ENCODE measurements at places on chromosomes 7 and 10.

- no peak for DNase-seq
Measured at GRCh38 chr7:121016966-121017365, 28.5 kb downstream of the CPED1 start.

GRCh38 chr10:77550378-77550777 is 87.2 kb downstream of the KCNMA1 start:
- no peak for DNase-seq

DNA sequence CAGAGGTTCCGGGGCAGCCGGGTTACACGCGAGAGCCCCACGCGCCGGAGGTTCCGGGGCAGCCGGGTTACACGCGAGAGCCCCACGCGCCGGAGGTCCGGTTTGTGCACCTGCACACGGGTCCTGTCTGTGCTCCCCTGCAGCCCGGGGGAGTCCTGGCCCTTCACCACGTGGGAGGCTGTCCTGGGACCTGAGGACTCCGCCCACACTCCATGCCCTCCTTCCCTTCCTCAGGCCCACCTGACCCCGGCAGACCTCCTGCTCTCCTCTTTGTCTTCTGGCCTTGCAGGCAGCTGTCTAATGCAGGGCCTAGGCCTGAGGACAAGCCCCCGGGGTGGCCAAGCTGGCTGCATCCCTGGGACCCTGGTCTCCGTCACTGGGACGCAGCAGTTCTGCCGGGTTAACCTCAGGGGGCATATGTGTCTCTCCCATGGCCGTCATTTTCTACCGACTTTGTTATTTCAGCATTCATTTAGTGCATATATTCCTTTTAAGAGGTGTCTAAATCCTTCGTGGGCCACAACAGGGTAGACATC is 374.6 kb downstream of the DNAJB6 start:
- no peak for DNase-seq

- no peak for DNase-seq
Measured at GRCh38 chr10:72783410-72783833, 91.5 kb downstream of the MCU start.

GRCh38 chr10:25226775-25227682 is 52.2 kb downstream of the GPR158 start:
- DNase-seq = peak; percentile 59

DNA sequence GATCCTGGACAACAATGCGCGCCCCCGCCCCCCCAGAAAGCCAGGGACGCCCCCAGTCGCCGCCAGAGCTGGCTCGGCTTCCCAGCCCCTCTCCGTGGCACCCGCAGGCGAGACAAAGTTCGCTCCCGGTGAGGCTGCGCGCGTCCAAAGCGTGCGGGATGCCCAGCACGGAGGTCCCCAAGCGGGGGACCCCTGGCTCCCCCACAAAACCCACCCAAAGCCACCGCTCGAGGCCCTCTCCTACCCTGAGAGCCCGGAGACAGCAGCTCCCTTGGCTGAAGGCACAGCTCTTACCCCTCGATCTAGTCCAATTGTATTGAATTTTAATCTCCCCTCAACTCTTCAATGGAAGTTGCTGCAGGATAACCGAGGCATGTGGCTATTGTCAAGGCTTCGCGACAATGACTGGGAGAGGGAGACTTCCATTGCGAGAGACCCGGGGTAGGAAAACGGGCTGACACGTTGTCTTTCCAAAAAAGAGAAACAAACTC is 305.3 kb downstream of the PRPF18 start:
- no peak for DNase-seq

GRCh38 chr10:49791100-49791499 is 29.0 kb upstream of the OGDHL start:
- no peak for DNase-seq

GRCh38 chr10:29266641-29267040 is 22.2 kb upstream of the LYZL1 start:
- no peak for DNase-seq

GRCh38 chr10:49664006-49664841 is 15.2 kb upstream of the C10orf53 start:
- no peak for DNase-seq

- DNase-seq = no peak
Measured at GRCh38 chr7:129911790-129912189, 41.0 kb downstream of the UBE2H start.

DNA sequence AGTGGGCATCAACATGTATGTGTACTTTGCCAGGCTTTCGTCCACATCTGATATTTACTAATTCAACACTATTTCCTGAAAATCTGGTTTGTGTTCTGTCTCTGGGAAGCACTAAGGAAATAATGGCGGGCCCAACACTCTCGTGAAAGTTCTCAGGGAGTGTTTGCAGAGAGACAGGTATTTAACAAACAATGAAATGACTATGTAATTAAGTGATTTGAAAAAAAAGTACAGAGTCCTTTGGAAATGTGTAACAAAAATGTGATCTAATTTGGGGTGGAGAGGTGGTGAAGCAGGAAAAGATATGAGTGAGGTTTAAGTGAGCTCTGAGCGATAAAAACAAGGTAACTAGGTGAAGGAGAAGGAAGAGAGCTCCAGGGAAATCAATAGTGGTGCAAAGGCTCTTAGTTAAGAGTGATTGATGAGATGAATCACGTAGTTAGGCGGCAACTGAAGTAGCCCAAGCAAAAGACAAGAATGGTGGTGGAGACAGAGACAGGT is 95.3 kb upstream of the DNAJB12 start:
- peak; percentile 81 for DNase-seq

DNA sequence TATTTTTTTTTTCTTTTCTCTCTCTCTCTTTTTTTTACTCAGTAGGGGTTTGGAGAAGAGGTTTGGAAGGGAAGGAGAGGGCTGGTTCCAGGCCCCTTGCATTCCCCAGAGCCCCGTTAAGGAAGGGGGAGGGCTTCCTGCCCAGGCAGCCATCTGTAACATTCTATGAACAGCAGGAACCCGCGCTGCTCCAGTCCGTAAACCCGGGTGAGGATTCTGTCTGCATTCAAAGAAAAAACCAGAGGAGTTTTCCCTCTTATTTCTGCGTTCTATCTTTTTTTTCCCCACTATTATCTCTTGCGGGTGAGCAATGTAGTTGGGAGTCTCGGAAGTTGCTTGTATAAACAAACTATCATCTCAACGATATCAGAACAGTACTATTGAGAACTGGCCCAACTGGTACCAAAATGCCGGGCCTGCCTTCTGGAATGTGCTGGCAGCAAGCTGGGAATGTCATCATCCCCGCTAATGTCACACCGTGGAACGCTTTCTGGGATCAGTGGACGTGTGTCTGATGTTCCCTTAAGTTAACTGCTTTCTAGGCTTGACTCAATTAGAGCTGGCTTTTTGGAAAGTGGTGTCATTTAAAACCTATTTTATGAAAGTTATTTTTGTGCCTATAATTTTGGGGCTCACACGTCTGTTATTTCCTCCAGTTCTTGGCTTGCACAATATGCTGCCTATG is 153.1 kb upstream of the MEOX2 start:
- DNase-seq = no peak

GRCh38 chr7:12647364-12648219 is 39.8 kb upstream of the ARL4A start:
- peak; percentile 33 for DNase-seq

DNA sequence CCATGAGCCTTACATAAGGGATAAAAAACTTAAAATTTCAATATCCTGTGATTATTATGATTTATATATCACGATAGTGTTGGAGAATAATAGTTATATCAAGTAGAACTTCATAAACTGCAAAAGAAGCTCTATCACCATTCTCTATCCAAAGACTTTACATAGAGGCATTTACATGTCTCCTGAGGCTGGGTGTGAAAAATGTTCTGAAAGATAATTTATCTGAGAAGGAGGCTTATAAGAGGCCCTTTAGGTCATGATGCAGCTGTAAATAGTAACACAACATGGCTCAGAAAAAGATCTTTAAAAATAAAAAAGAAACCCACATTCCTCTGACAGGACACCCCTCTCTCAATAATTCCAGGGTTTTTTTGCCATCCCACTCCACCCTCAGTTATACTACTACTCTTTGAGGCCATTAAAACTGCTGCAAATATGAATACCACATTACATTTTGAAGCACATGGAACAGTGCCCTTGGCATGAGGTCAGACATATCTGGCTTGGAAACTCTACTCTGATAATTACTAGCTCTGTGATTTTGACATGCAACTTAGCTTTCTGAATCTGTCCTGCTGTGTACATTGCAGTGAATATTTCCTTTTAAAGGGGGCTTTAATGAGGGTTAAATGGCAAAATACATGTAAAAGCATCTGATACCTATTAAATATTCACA is 55.5 kb downstream of the SLC16A12 start:
- no peak for DNase-seq

- no peak for DNase-seq
Measured at GRCh38 chr7:105790996-105791395, 85.4 kb downstream of the ATXN7L1 start.

- no peak for DNase-seq
Measured at GRCh38 chr7:37295401-37295800, 153.3 kb downstream of the ELMO1 start.

GRCh38 chr7:42138691-42139090 is 98.3 kb downstream of the GLI3 start:
- no peak for DNase-seq

DNA sequence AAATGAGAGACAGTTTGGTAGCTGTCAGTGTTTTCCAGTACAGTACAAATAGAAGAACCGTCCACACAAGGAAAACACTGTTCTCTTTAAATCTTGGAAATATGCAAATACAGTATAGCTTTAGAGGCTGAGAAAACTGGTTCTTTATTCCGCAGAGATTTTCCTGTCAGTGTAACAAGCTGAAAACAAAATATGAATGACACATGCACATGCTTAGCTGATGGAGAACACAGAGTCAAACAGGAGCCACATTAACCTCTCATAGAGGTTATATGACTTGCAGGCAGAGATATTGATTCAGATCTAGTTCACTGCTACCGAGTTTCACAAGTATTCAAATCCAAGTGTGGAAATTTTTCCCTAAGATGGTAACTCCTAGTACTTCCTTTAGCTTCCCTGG is 135.2 kb upstream of the C1QL3 start:
- DNase-seq = no peak

- DNase-seq = peak; percentile 94
Measured at GRCh38 chr10:3776796-3777571, 8.0 kb downstream of the KLF6 start.

- DNase-seq = no peak
Measured at GRCh38 chr10:52031771-52032170, 282.3 kb upstream of the DKK1 start.

GRCh38 chr7:50981743-50982142 is 199.0 kb upstream of the GRB10 start:
- DNase-seq = no peak

- DNase-seq = no peak
Measured at GRCh38 chr10:79112881-79113431, 44.2 kb downstream of the ZMIZ1 start.

- no peak for DNase-seq
Measured at GRCh38 chr7:22183522-22184280, 173.3 kb downstream of the RAPGEF5 start.

GRCh38 chr10:95363303-95363912 is 72.6 kb upstream of the PDLIM1 start:
- peak; percentile 30 for DNase-seq

DNA sequence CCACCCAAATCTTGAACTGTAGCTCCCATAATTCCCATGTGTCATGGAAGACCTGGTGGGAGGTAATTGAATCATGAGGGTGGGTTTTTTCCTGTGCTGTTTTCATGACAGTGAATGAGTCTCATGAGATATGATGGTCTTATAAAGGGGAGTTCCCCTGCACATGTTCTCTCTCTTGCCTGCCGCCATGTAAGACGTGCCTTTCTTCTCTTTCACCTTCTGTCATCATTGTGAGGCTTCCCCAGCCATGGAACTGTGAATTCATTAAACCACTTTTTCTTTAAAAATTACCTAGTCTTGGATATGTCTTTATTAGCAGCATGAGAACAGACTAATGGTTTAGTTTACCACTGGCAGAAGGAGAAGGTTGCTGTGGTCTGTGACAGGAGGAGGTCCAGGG is 111.5 kb upstream of the RAB18 start:
- no peak for DNase-seq

- no peak for DNase-seq
Measured at GRCh38 chr10:72732521-72732920, 40.6 kb downstream of the MCU start.

DNA sequence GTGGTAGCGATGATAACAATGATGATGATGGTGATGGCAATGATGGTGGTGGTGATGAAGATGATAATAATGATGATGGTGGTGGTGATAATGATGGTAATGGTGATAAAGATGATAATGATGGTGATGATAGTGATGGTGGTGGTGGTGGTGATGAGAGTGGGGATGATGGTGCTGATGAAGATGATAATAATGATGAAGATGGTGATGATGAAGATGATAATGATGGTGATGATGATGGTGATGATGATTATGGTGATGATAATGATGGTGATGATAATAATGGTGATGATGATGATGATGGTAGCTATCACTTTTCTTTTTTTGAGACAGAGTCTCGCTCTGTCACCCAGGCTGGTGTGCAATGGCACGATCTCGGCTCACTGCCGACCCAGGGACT is 144.5 kb upstream of the PCBD1 start:
- no peak for DNase-seq

DNA sequence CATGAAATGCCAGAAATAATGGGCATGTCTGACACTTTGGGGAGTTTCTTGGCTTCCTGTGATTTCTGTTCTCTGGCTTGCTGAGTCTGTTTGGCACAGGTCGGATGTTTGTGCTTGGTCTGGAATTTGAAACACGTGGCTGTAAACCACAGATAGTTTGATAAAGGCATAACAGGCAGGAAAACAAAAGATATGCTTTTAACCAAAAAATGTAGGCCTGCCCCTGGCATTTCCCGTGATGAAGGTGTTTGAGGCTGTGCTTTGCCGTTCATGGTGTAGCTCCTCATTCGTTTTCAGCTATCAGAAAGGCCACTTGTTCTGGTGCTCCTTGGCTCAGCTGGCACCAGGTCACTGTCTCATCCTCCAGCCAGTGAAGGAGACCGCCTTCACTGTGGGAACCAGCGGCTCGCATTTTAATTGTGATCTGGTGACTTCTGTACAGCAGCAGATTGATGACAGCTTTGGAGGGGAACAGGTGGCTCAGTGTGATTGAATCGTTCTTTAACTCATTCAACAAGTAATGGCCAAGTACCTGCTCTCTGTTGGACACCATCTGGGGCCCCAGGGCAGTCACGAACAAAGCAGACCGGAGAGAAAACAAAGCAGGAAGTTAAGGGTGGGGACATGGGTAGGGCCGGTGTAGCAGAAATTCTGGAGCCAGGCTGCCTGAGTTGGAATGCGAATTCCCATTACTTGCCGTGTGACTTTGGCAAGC is 111.5 kb downstream of the CCNY start:
- no peak for DNase-seq

GRCh38 chr7:45075871-45076796 is 12.6 kb downstream of the NACAD start:
- no peak for DNase-seq

- DNase-seq = no peak
Measured at GRCh38 chr10:70362328-70362727, 20.1 kb downstream of the LRRC20 start.

DNA sequence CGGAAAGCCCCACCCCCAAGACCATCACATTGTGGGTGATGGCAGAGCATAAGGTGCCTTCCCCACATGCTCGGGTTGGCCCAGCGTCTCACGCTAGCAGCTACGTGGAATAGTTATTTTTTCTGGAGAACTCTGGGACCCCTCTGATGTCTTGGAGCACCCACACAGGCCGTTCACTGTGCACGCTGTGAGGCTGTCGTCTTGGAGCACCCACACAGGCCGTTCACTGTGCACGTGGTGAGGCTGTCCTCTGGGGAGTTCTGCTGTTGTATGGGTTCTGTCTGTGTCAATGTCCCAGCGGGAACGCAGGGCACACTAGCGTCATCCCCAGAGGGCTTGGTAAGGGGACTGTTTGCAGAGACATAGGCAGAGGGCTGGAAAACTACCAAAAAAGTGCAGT is 38.8 kb upstream of the FAM20C start:
- DNase-seq = no peak

All from LNCaP clone FGC (cell line).